ENCODE measurements at places on chromosomes 11 and 22.

- no peak for DNase-seq
Observed at GRCh38 chr11:8689726-8690255, 7.2 kb downstream of the RPL27A start.

GRCh38 chr11:46832511-46833214, 13.4 kb downstream of the CKAP5 start:
- no peak for DNase-seq

DNA sequence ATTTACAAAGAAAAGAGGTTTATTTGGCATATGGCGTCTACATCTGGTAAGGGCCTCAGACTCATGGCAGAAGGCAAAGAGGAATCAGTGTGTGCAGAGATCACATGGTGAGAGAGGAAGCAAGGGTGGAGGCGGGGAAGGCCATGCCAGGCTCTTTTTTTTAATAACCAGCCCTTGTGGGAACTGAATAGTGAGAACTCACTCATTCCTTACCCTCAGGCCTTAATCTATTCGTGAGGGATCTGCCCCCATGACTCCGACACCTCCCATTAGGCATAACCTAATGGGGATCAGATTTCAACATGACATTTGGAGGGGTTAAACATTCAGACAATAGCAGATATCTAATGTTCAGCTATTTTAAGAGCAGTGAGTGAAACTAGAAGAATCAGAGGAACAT, 55.7 kb downstream of the ATM start:
- no peak for DNase-seq

- DNase-seq, result no peak
Observed at GRCh38 chr11:134530636-134531326, 118.7 kb upstream of the B3GAT1 start.

- no peak for DNase-seq
Observed at GRCh38 chr22:36897611-36898010, 15.8 kb upstream of the CSF2RB start.

DNA sequence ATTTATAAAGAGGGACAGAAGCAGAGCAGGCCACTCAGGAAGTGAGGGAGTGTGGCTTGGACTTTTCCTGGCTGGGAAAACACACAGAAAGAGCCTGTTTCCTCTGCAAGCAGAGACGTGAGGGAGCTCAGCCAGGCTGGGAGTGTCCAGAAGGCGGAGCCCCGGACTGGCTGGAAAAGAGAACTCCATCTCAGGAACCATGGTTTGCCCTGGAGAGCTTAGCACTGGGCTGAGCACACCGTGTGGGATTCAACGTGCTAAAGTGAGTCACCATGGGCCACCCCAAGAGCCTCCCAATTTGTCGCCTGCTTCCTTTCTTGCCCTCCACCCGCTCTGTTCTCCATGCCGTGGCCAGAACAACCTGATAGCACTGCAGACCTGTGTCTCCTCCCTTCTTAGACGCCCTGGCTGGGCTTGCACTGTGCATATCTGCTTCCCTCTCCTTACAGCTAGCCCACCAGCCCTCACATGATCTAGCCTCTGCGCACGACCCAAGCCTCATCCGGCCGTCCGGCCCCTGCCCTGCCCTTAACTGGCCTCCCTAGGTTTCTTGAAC, 51.8 kb downstream of the GALNT18 start:
- no peak for DNase-seq

GRCh38 chr11:72812967-72813739, 1.1 kb upstream of the ATG16L2 start:
- no peak for DNase-seq

- DNase-seq, result no peak
Observed at GRCh38 chr11:106091480-106092123, 14.1 kb downstream of the AASDHPPT start.
